Cerebellum (tissue), 4 donors: ENCODE measurements at places on chromosomes 16 and 17.
A peak's percentile ranks its signal among the peaks of the same experiment; 100 is the strongest.

DNA sequence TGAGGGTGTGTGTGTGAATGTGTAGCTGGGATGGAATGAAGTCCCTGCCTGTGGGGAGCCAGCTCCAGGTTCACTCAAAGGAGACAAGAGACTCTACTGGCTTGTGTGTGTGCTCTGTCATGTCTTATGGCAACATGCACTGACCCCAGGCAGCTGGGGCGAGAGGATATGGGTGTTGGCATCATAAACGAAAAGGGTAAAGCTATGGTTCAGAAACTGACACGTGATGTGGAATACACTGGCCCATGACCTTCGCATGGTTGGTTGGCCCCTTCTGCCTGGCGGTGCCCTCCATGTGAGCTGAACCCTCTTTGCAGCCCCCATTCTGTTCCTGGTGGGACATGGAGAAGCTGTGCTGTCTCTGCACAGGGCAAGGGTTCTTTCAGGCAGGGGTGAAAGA, 21.9 kb downstream of the ZNF750 start:
- DNase-seq = no peak

DNA sequence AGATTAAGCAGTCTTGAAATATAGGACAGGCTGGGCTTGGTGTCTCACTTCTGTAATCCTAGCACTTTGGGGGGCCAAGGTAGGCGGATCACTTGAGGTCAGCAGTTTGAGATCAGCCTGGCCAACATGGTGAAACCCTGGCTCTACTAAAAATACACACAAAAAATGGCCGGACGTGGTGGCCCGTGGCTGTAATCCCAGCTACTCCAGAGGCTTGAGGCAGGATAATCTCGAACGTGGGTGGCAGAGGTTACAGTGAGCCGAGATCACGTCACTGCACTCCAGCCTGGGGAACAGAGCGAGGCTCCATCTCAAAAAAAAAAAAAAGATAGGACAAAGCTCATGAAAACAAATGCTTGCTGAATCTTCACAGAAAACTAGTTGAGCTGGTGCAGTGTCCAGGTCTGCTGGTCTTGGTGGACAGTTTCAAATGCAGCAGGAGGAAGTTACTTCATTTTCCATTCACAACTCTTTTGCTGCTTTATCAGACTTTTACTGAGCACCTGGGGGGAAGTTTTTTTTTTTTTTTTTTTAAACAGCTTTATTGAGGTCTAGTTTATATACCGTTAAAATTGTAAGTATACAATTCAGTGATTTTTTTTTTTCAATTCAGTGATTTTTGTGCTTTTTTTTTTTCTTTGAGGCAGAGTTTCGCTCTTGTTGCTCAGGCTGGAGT, 45.2 kb downstream of the SNX29 start:
- DNase-seq = no peak

DNA sequence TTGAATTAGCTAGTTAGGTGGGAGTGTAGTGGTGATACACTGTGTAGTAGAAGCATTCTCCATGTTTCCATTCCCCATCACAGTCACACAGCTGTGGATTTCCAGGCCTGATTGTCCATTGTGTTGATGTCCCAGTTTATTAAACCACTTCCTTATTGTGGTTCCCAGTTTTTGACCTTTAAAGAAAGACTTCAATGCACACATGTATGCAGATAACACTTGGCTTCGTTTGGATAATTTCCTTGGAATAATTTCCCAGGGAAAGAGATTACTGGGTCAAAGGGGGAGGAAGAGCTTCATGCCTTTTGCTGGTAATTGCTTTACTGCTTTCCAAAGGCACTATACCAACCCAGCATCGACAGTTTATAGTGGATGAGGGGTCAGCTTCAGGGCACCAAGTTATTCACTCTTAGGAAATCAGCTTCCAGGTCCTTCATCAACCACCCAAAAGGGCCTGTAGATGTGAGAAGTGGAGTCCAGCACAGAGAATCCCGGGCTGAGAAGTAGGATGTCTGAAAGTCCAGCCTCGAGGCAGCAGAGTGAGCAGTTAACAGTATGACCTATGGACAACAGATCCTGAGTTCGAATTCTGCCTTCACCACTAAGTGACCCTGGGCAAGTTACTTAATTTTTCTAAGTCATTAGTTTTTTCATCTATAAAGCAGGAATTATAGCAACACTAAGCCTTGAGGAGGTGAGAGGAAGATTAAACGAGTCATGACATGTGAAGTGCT, 31.3 kb upstream of the TNS4 start:
- no peak for DNase-seq

DNA sequence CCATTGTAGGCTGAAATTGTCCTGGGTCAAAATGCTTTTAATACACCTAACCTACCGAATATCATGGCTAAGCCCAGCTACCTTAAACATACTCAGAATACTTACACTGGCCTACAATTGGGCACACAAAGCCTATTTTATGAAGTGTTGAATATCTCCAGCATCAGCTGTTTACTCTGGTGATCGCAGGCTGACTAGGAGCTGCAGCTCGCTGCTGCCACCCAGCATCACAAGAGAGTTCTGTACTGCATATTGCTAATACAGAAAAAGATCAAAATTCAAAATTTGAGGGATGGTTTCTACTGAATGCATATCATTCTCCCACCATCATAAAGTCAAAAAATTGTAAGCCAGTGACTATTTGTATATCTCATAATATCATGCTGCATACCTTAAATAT, 55.3 kb downstream of the ULK2 start:
- DNase-seq = no peak

DNA sequence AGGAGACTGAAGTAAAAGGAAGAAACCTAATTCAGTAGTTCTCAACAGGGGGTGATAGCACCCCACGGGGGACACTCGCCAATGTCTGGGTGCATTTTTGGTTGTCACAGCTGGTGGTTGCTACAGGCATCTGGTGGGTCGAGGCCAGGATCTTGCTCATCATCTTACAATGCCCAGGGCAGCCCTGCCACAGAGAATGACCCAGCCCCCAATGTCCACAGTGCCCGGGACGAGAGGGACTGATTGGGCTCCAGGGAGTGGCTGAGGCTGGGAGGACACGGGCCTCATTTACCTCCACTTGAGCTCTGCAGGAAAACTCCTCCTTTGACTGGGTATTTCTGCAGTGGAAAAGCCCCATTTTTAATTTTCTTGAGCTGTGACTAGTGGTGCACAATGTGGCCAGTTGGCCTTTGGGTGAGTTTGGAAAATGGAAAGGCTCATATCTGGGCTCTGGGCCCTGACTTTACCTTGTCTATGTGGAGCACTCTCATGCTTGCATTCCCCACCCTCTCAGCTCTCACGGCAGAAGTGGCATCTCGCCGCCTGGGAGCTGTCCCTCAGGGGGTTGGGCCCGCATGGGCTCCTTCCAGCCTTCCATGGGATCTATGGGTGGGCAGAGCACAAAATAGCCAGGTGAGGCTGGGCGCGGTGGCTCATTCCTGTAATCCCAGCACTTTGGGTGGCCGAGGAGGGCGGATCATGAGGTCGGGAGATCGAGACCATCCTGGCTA, 37.7 kb upstream of the IRF8 start:
- DNase-seq = no peak

DNA sequence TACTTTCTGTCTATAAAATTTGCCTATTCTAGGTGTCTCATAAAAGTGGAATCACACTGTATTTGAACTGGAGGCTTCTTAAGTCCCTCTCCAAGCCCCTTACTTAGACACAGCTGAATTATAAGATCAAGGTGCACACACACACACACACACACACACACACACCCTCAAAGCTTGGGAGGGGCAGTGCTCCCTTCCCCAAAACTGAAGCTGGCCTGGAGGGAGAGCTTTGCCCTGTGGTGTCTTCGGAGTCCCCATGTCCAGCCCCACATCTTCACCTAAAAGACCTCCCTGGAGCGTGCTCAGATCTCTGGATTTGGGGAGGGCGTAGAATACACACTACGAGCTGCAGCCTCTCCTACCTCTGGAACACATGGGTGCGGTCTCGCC, 828 bp downstream of the EMP2 start:
- no peak for DNase-seq

GRCh38 chr17:4665027-4665426, 23.5 kb upstream of the ALOX15 start:
- no peak for DNase-seq

DNA sequence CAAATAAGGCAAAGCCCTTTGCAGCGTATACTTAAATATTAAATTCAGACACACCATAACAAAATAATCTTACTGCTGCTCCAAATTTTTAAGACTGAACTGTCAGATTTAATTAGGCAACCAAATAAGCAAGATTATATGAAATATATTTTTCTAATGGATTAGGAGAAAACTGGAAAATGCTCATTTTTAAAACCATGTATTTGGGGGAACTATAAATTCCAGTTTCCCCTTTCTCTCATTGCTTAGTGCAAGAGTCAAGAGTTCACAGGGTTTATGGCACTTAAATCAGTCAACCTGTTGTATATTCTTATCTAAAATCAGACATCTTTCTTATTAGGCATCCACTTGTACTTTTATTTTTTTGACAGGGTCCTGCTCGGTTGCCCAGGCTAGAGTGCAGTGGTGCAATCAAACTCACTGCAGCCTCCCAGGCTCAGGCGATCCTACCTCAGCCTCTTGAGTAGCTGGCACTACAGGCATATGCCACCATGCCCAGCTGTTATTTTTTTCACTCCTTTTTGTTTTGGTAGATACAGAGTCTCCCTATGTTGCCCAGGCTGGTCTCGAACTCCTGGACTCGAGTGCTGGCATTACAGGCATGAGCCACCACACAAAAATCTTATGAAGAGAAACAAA, 2.1 kb upstream of the KANSL1 start:
- DNase-seq = no peak

DNA sequence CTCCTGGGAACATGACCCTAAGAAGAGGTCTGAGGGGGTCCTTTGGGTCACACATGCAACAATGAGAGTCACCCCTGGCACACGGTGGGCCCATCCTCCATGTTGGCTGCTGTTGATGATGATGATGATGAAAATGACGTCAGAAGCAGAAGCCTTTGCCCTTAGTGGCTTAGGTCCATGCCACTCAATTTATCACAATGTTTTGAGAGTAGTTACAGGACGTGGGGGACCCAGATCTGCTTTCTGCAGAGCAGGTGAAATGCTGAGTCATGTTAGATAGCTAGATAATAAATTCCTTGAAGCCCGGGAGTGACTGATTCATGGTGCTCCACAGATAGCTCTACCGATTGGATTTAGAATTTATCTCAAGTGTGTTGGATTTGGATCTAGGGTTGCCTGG, 53.9 kb downstream of the VPS35L start:
- no peak for DNase-seq

GRCh38 chr17:10081571-10082169, 116.7 kb downstream of the GAS7 start:
- DNase-seq = no peak

DNA sequence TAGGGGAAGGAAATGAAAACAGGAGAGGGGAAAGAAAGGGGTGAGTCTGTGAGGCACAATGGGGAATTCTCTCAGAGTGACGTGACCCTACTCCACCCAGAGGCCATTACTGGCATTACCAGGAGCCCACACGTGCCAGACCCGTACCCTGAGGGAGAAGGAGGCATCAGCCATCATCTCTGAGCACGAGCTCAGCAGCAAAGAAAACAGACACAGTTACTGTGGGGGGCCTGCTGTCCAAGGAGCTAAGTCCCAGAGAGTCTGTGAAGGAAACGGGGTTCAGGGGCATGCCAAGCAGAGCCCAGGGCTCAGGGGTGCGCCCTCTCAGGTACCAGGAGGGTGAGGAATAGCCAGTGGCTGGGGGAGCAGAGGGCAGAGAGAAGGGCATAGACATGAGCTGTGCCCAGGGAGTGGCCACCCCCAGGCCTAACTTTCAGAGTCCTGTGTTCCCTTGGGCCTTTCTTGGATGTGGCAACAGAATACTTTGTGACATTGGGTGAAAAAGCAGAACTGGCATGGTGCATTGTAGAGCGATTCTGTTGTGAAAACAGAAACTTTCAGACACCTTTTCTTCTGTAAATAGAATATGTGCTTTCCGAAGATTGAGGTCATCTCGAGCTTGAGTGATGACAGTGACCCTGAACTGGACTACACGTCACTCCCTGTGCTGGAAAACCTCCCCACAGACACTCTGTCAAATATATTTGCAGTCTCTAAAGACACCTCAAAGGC, 11.3 kb downstream of the TAF1C start:
- DNase-seq = peak; percentile 57

GRCh38 chr17:71933306-71933705, 187.5 kb upstream of the SOX9 start:
- DNase-seq = no peak

DNA sequence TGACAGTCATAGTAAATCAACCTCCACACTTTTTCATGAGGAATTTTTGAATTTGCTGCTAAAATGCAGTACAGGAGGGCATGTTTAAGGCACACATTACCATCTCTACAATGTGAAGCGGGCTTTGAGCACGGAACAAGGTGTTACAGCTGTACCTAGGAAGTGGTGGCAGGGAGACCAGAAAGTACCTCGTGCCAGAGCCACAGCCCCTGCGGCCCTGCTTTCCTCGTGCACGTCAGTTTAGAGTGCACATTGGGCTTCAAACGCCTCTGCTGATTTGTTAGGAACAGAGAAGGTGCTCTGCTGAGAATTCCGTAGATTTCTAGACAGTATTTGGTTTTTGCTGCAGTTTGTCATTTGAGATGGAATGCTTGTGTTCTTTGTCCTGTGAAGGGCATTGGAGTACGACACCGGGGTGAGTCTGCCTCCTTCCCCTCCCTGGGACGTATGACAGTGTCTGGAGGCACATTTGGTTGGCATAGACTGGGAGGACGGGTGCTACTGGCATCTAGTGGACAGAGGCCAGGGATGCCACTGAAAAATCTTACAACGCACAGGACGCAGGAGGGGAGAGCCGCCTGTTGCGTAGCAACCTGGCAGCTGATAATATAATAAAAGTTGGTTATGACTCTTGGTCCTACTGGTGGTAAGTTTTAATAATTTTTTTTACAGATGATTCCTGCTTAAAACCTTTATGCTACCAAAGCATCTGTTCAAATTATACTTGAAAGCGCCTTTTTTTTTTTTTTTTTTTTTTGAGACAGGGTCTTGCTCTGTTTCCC, 9.1 kb downstream of the FOXK2 start:
- DNase-seq = peak; percentile 84

GRCh38 chr17:78815696-78816095, 24.9 kb downstream of the USP36 start:
- no peak for DNase-seq

DNA sequence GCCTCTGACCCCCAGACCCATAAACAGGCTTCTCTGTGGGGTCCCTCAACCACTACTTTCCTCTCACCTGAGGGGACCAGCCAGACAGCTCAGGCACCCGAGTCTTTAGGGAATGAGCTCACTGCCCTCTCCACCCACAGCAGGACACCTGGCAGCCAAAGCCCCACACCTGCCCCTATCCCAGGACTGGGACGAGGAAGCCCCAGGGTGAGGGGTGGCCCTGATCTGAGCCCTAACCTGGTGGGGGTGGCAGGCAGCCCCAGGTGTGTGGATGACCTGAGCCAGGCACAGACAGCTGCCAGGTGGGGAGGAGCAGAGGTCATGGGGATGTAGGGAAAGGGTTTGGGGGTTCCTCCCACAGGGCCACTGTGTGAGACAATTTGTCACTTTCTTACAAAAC, 1.7 kb upstream of the TEX19 start:
- DNase-seq = no peak
